ENCODE measurements at places on chromosomes 3 and 15.
A peak's percentile ranks its signal among the peaks of the same experiment; 100 is the strongest.

- DNase-seq: no peak
Observed at GRCh38 chr3:162391301-162391700, 894.7 kb downstream of the OTOL1 start.

DNA sequence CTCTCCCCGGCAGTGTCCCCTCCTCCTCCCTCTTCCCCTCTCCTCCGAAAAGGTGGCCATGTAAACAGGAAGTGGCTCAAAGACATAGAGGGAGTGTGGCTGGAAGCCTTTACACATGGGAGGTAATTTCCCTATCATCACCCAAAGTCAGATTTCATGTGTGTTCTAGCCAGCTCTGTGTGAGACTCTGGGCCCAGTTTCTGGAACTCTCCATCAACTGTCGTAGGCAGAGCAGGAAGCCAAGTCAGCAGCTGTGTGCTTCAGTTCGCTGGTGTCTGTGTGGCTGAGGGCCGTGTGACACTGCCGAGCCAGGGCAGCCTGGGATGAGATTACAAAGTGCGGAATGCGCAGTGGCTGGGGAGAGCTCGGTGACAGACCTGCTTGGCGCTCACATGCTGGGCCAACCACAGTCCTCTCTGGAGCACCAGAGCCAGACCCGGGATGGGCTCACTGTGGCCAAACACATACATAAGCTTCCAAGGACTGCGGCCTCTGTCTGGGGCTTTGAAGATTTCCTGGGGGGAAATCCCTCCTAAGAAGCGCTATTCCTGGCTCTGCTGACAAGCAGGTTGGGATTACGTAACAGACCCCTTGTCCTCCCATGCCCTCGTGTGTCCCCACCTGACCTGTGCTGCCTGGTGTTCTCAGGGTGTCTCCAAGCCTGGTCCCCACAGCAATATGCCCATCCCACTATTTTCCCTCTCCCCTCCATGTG lies 50.7 kb downstream of the UMPS start:
- DNase-seq: peak; percentile 4

GRCh38 chr3:119536757-119537156 lies 22.7 kb downstream of the CD80 start:
- DNase-seq: no peak

DNA sequence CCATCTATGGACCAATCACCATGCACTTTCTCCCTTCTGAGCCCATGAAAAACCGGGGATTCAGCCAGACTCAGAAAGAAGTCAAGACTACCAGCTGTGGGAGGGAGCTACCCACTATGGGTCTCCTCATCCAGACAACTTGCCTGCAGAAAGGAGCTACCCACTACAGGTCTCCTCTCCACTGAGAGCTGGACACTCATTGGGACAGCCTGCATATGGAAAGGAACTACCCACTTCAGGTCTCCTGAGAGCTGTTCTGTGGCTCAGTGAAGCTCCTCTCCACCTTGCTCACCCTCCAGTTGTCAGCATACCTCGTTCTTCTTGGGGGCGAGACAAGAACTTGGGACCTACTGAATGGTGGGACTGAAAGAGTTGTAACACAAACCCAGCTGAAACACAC lies 22.3 kb upstream of the ZBED2 start:
- DNase-seq: no peak

DNA sequence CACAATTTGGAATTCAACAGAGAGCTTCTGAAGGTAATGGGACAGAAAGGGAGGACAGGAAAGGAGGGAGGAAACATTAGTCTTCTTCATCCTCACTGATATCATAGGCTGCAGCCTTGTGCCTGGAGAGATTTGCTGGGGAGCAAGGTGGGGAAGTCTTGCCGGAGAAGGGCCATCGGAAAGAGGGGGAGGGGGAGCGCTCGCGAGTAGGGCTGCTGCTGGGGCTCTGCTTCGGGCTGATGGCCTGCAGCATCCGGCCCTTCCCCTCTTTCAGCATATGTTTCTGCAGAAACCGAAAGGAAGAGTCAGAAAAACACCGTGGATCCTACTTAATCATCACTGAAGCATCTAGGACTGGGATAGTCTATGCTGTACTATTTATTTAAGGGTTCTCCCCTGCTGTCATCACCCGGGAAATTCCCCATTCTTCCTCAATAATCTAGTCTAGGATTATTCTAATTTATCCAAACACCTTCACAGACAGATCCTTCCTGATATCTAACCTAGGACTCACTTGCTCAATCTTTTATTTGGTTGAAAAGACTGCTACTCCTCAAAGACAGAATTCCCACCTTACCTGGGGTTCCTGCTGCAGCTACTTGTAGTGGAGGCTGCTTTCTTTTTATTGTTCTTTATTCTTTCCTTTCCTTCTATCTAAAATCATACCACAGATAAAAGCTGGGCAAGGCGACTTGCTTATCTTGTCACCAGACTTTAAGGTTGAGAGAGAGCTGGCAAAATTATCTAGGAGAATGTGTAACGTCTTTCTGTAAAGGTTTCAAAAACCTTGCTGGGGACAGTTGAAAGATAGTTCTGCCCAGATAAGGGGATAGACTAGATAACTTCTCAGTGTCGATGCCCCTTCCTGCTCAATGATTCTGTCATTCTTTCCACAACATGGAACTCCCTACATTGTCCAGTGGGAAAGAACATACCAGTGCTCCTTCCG lies 22.6 kb downstream of the SLC51A start:
- DNase-seq: no peak

GRCh38 chr3:59786374-59786773 lies 736.5 kb upstream of the CFAP20DC start:
- DNase-seq: no peak

DNA sequence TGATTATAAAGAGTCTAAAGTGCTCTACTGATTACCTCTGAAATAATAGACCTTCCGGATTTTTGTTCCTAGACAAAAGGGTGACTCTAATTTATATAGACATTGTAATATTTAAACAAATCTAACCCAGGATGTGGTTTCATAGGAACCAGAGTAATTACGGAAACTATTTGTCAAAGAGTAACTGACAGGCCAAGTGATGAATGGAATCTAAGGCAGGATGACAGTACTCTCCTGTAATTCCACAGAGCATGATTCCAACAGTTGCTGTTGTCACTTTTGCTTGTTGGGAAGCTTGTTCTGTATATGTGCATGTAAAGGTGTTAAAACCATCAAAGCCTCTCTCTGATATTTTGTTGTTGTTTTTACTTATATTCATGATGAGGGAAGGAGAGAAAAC lies 1141.0 kb downstream of the IGSF11 start:
- no peak for DNase-seq

DNA sequence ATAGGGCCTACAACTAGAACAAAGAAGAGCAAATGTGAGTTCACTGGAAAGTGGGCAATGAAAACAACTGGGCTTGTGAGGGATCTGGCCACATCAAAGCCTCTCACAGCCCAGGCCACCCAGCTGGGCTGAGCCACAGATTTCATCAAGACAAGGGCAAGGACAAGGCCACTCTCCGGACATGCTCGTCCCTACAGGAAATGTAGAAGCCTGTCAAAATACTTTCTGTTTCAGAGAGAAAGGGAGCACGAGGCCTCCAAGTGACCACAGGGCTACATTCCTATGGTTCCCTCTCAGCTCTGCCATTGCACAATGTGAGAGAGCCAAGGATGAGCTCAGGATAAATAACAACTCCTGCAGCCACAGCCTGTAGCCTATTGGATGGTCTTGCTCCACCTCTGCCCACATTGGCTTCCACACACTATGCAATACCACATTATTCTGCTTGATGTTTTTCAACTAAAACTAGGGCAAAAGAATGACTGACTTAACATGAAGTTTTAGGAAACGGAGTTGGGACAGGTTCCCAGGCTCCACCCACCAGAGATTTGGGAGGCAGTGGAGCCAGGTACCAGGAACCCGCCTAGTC lies 12.1 kb downstream of the TBC1D2B start:
- DNase-seq: no peak

GRCh38 chr3:127123533-127123932 lies 69.4 kb upstream of the PRR23E start:
- no peak for DNase-seq

GRCh38 chr3:23316924-23317323 lies 113.8 kb downstream of the UBE2E2 start:
- DNase-seq: no peak

DNA sequence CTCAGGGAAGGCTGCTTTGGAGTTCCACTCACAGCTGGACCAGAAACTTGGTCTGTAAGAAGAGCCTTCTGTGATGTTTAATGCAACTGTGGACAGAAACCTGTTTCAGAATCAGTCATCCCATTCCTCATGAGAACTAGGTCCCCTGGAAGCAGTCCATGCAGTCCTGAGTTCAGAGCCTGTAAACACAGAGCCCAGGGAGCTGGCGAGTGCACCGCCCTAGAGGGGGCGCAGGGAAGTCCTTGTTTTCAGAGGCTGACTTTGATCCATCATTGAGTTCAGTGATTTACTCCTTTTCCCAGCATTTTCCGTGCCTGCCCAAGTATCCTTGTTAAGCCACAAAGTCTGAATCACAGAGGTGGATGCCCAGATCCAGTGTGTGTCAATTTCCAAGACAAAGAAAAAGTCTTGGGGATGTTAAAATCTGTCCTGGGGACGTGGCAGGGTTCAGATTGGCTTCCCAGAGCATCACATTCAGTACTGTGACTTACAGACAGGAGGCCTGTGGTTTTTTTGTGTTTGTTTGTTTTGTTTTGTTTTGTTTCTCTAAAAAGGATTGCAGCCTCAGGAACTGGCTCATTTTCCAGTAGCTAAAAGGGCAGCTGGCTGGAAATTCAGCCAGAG lies 9.8 kb upstream of the TXNRD3 start:
- DNase-seq: no peak

- no peak for DNase-seq
Observed at GRCh38 chr3:139987908-139988307, 52.9 kb downstream of the CLSTN2 start.

All from NCI-H1092 treated with DMSO at 0.1 percent for 48 hours (cell line).